ENCODE measurements at places on chromosomes 12 and 14. TPM values are rescaled to one million over a fixed set of nuclear protein-coding genes. Genes with fewer than 3 reads are reported as not detected.

GRCh38 chr12:115623764-115624334, 653.6 kb downstream of the MED13L start:
- DNase-seq, result no peak

Gene ARHGDIB
- 226 TPM for total RNA-seq

Gene LAG3
- 0.44 TPM for total RNA-seq

DNA sequence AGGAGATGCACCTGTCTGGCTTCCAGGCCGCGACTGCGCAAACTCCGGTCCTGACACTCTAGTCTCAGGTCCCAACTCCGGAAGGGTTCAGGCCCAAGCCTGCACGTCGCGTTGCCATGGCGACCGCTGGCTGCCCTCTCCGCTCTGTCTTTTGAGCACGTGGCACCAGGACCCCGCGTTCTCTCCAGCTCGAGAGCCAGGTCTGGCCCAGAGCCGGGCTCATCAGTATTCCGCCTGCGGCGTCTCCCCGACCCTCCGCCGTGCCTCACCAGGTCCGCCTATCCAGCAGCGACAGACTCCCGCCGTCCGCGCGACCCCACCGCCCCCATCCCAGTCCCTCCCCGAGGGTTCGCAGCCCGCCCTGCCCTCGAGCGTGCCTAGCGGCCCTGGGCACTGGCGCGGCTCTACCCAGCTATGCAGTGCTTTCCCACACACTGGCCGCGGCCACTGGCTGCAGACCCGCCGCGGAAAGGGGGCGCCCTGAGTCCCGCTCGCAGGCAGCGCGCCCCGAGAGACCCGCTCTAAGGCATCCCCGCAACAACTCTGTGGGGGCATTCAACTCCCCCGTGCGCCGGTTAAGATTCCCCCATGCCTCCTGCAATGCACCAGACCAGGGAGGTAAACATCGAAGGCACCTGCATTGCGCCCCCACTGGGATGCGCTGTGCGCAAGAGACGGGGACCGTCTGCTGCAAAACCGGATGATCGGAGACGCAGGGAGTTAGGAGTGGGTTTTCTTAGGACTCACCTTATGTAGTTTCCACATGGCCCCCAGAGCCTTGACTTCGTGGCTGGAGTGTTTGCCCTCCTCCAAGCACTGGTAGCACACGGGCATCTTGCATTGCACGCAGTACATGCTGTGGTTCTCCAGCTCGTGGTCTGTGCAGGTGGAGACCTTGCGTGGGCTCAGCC, 1.3 kb downstream of the TRIM9 start:
- DNase-seq, result no peak

DNA sequence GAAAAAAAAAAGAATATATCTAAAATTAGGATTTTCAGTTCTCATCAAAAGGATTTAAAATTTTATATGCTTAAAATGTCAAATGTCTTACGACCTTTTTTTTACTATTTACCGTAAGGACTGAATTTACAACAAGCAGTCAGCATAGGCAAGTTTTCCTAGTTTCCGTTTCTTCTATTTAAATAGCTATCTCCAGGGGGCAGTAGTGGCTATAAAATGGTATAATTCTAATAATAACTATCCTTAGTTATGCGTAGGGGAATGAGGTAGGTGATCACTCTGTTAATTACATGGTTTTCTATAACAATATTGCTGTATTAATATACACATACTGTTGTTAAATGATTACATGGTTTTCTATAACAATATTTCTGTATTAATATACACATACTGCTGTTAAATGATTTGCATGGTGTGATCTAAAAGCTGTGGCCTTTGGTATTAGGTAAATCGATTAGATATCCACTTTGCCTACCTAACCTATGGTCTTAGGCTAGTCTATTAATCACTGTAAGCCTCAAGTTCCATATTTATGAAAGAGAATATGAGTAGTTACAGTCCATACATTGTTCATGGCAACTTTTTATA, 217.7 kb upstream of the PDZRN4 start:
- no peak for DNase-seq

GRCh38 chr12:87425942-87426554, 603.2 kb downstream of the C12orf50 start:
- no peak for DNase-seq

DNA sequence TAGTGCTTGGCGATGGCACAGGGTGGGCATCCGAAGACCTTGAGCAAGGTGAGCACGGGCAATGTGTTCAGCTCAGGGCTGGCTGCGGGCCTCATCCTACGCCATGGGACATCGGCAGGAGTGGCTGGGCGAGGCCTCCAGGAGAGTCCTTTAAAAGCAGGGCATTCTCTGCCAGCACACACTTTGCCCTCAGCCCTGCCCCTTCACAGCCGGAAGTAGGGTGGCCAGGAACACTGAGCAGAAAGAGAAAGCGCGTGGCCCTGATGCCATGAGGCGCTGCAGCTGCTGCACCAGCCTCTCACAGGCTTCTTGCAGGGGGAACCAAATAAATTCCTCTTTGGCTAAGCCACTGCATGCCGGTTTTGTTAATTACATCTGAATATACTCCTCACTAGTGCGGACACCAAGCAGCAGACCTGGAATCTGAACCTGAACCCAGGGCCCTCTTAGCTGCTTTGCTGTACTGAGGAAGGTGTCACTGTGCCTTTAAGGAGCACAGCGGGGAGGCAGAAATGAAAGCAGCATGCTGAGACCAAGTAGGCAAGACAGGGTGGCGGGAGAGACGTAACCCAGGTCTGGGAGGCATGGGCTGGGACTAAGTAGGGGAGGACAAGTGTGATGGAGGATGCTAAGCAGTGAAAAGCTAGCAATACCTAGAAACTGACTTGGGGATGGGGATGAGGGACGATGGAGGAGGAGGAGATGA, 155.2 kb downstream of the TTC7B start:
- DNase-seq, result no peak

GRCh38 chr14:91365552-91365951, 52.1 kb downstream of the CCDC88C start:
- no peak for DNase-seq

Gene CCDC198
- total RNA-seq, result not detected

Gene CISTR
- total RNA-seq, result not detected

Gene IL31
- not detected for total RNA-seq

GRCh38 chr14:20848955-20849570, 42.1 kb upstream of the RNASE3 start:
- no peak for DNase-seq

DNA sequence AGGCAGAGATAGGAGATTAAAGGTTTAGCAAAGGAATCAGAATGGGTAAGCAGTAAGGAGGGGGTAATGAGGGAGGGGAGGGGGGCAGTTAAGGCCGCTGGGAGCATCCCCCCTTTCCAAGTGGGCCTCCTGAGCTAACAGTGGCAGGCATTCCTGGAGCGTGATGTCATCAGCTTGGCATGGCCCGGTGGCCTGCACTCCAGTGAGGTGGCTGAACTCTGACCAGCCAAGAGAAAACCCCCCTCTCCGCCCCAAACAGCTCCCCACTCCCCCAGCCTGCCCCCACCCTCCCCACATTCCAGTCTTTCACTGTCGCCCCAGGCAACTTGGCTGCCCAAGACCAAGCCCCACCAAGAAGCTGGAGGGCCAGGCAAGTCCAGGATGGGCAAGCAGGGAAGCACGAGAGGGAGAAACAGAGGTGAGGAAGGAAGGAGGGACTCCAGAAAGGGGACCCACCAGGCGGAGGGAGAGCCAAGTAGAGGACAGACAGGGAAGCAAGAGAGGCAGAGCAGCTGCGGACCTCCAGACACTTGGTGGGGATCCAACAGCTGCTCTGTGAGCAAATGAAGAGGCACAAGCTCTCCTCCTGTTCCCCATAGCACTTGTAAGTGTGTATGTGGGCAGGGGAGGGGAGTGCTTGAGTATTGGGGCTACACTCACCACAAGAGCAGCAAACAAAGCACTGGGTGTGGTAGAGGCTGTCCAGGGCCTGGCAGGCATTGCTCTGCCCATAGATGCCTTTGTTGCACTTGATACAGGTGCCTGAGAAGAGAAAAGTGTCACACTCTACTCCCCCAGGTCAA, 4.5 kb downstream of the AJUBA start:
- DNase-seq, result no peak

- no peak for DNase-seq
These were observed 171.8 kb downstream of the FLRT2 start for GRCh38 chr14:85701763-85702162.

GRCh38 chr12:20154052-20154451, 214.3 kb upstream of the PDE3A start:
- no peak for DNase-seq

Gene ACSM4
- total RNA-seq, result not detected

- no peak for DNase-seq
These were observed 41.2 kb upstream of the LRRC10 start for GRCh38 chr12:69651922-69652321.

DNA sequence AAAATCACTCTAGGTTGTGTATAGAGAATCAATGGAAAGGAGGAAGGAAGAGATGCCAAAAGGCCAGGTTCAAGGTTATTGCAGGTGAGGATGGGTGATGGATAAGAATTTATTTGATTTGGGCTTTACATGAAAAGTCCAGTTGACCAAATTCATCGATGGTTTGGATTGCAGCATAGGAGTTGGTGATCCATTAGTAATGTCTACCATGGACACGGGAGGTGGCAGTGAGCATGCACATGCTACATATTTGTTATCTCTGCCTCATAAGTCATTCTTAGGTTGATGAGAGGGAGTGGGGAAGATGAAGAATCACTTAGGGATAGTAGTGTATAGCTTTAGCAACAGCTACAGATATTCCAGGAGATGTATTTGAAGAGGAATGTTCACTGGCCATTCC, 211.4 kb downstream of the PHETA1 start:
- DNase-seq, result no peak

Gene SALL2
- 2.5 TPM for total RNA-seq

Gene RPL10L
- total RNA-seq, result not detected

Gene CMA1
- not detected for total RNA-seq

DNA sequence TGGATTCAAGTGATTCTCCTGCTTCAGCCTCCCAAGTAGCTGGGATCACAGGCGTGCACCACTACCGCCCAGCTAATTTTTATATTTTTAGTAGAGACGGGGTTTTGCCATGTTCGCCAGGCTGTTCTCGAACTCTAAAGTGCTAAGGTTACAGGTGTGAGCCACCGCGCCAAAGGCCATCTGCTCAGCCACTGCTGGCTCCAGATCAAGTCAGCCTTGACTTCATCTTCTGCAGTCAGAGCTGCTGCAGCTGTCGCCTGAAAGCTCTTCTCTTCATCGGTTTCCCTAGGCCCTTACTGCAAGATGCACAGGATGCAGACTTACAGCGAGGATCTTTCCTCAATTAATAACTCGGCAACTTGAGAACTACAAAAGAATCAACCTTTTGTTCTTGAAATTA, 66.8 kb downstream of the CLIP1 start:
- DNase-seq, result no peak

DNA sequence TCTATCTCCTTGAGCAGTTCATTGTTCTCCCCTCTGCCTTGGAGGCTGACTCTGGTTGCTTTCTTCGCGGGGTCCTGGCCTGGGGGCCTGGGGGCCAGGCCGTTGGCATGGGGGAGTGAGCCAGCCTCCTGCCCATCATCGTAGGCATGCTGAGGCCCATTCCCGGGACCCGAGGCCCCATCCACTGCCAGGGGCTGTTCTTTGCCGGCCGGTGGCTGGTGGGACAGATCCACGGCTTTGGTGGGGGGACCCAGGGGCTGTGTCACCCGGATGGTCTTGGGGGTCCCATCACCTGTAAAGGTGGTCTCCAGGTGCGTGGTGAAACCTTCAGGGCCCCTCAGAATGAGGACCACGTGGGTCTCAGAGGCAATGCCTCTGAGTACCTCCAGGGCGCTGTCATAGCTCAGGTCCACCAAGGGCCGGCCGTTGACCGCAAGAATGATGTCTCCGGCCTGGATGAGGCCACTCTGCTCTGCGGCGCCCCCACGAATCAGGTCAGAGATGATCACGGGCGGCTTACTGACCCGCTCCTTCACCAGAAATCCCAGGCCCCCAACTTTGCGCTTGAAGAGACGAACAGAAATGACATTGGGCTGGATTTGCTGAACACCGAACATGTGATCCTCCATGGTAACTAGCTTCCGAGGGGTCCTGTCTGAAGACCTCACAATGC, 30.8 kb downstream of the NOS1 start:
- no peak for DNase-seq
